Dermis microvascular lymphatic vessel endothelial cell (primary cell): ENCODE measurements at places on chromosomes 16 and 17.

- DNase-seq: no peak
Measured at GRCh38 chr16:50309156-50309526, 42.8 kb downstream of the ADCY7 start.

GRCh38 chr16:27980919-27981700 lies 82.4 kb downstream of the GSG1L start:
- no peak for DNase-seq

DNA sequence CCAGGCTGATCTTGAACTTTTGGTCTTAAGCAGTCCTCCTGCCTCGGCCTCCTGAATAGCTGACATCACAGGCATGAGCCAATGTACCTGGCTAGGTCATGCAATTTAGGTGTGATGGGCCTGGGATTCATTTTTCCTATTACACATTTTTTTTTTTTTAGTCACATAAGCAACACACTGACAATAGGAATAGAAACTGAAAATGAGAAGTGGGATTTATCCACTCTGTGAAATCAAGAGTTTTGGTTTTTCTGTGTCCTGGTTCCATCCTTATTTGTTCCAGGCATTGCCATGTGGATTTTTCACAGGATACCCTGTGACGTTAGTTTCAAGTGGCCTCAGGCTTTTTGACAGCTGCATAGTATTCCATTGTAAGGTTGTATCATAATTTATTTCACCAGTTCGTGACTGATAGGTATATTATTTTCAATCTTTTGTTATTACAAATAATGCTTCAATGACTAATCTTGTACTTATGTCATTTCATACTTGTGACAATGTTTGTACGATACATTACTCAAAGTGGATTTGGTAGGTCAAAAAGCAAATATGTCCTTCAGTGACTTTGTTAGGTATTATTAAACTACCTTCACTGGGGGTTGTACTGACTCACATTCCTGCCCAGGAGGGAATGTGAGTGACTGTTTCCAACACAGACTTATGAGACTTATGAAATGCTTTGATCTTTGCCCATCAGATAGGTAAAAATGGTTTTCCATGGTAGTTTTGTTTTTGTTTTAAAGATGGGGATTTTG lies 10.6 kb downstream of the ADCY7 start:
- no peak for DNase-seq

DNA sequence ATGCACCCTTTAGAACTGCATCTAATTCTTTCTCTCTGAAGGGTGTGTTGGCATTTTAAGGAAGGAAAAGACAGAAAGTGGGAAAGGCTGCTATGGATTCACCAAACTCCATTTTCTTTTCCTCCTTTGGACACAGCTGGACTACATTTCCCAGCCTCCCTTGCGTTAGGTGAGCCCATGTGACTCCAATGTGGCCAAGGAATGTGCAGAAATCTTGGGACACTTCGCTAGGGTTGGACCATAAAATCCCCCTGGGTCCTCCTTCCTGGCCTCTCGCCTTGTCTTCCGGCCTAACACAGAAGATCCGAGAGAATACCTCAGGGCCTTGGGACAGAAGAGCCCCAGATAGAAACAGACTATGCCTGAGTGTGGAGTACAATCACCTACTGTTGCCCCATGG lies 56.3 kb downstream of the ABCC12 start:
- DNase-seq: no peak

DNA sequence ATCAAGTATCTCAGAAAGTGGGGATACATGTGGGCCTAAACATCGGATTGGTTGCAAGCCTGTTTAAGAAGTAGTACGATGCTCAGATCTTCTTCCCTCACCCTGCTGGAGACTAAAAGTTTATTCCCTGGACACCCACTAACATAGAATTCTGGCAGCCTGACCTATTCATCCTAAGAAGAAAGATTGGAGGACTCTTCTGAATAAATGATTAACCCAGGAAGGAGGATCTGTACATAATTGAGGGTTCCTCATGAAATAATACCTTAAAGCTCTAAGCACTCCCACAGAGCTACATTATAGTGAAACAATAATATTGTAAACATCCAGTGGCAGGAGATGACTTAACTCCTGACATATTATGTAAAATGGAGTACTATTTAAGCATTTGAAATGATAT lies 111.7 kb downstream of the NLK start:
- no peak for DNase-seq

DNA sequence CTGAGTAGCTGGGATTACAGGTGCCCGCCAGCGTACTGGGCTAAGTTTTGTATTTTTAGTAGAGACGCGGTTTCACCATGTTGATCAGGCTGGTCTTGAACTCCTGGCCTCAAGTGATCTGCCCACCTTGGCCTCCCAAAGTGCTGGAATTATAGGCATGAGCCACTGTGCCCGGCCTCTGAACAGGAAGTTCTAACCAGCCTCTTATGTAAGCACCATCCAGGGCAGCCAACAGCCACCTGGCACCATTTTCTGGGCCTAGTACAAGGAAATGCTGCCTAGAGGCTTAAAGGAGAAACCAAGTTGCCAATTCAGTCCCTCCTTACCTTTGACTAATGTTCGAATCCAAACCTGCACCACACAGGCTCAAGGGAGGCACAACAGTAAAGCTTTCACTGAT lies 8.5 kb upstream of the SLC39A11 start:
- no peak for DNase-seq

GRCh38 chr17:47717261-47717697 lies 15.8 kb upstream of the TBX21 start:
- DNase-seq: peak; percentile 12

DNA sequence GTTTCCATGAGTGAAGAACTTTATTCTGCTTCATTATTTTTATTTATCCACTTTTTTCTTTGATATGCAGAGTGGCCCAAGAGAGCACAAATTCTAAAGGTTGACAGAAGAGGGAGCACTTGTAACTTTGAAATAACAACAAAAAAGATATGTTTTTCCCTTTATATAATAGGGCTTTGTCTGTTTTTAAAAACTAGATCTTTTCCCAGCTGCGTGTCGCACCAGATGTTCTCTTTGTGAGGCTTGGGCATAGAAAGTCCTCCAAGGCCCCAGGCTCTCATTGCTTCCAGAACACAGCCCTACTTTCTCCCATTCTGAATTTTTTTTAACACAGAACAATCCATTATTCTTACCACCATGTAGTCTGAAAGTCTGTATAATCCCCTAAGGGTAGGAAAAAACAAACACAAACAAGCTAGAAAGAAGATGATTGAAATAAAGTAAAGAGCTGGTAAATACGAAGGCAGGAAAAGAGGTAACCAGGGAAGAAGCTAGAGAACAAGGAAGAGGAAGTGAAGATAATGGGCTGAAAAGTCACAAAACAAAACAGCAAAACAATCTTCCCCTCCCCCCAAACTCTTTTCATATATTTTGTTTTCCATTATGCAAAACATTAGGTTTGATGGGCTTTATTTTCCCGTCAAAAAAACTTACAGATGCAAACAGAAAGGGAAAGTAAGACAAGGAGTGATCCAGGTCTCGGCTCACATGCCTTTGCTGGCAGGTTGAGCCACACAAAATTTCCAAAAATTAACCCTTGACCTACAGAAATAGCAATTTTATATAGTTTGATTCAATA lies 160.4 kb downstream of the ABCA8 start:
- DNase-seq: peak; percentile 63

GRCh38 chr17:41339571-41340172 lies 11.0 kb downstream of the KRT33A start:
- no peak for DNase-seq

- DNase-seq: no peak
Measured at GRCh38 chr16:82199209-82199608, 29.2 kb upstream of the MPHOSPH6 start.

- no peak for DNase-seq
Measured at GRCh38 chr16:54289242-54289944, 2.8 kb upstream of the IRX3 start.

GRCh38 chr17:83014297-83014696 lies 65.1 kb upstream of the METRNL start:
- DNase-seq: no peak

- no peak for DNase-seq
Measured at GRCh38 chr16:86089334-86089900, 190.5 kb downstream of the IRF8 start.

DNA sequence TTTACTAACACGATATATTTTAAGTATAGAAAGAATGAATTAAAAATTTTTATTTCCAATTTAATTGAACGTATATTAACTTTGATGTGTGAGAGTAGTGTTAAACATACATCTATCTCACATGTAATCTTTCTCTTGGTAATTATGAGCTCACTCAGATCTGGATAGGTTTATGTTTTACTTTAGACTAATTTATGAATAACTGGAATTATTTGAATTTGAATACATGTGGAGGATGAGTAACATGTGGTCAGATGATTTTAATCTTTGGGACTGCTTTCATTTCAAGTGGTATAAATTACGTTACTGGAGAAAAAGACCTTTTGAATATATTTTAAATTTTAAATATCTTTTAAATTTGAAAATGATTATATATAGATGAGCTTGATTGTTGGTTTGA lies 49.9 kb upstream of the RHBDL3 start:
- no peak for DNase-seq

GRCh38 chr17:65370669-65371131 lies 190.7 kb downstream of the AXIN2 start:
- DNase-seq: peak; percentile 51

DNA sequence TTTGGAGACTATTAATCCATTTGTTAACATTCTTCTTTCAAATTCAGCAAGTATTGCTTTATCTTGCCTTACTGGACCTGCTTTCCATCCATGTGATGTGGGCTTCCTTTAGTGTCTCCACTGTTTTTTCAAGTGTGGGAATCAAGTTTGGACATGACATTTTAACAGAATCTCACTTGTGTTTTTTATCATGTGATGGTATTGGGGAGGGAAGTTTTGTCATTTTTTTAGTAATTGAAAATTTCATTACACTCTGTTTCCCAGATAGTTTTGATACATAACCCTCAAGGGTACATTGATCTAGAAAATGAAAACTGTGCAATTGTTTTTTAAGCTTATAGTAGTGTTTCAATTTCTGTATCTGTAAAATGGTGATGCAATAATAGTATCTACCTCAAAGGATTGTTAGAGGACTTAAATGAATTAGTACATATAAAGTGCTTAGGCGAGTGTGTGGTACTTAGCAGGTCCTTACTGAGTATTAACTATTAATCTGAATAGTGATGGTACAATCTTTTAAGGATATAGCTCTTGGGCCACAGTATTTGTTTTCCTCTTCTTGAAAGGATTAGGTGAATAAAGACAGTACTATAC lies 27.3 kb downstream of the AATF start:
- DNase-seq: no peak

DNA sequence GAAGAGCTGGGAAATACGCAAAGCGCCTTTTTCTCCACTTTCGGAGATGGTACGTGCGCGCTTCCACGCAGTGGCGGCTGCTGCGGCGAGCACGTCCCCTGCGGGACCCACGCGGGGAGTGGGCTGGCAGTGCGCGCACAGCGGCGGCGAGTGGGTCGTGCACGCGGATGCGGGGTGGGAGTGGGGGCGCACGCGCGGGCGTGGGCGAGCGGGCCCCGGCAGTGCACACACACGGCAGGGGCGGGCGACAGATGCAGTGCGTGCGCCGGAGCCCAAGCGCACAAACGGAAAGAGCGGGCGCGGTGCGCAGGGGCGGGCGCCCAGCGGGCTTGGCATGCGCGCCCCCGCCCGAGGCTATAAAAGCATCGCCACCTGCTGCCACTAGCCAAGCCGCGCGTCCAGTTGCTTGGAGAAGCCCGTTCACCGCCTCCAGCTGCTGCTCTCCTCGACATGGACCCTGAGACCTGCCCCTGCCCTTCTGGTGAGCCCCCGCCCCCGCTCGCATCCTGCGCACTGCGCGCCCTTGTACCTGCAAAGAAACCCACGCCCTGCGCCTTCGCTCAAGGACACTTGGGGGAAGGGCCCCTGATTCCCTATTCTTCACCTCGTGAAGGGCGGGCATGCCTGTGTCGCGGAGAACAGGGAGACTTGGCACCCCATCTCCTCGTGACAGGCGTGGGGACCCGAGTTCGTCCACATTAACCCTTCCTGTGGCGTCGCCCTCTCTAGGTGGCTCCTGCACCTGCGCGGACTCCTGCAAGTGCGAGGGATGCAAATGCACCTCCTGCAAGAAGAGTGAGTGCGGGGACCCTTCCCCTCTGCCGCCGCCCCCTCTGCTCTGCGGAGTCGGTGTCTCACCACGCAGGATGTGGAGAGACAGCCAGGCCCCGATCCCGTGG lies at the start of gene MT3:
Gene MT3, plus strand, starts transcription at position 388 of the 899 bp plus-strand sequence. Its CDS starts 63 bp downstream, at position 451.
- no peak for DNase-seq

DNA sequence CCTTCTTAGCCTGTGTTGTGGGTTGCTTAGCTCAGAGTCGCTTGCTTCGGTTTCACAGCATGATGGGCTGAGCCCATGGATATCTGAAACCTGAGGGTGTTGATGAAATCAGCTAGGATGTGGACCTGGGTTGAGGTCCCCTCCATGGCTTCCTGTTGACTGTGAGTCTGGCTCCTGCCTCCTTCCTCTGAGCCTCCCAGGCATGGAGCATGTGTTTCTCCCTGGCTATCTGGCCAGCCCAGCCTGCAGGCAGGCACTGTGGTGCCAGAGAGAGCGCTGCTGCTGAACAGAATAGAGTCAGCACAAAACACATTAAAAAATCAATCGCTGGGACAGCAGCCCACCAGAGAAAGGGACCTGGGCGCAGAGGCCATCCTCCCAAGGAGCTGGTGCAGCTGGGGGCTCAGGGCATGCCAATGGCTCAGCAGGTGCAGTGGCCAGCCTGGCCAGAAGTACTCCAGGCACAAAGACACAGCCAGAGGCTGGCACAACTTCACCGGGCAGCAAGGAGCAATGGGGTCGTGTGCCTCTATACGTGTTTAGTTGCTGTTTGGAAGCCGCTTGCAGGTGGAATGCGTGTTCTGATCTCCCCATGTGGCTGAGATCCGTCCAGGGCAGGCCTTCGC lies 28.3 kb upstream of the GPRC5C start:
- DNase-seq: no peak

- no peak for DNase-seq
Measured at GRCh38 chr17:67270416-67270815, 25.4 kb upstream of the HELZ start.

DNA sequence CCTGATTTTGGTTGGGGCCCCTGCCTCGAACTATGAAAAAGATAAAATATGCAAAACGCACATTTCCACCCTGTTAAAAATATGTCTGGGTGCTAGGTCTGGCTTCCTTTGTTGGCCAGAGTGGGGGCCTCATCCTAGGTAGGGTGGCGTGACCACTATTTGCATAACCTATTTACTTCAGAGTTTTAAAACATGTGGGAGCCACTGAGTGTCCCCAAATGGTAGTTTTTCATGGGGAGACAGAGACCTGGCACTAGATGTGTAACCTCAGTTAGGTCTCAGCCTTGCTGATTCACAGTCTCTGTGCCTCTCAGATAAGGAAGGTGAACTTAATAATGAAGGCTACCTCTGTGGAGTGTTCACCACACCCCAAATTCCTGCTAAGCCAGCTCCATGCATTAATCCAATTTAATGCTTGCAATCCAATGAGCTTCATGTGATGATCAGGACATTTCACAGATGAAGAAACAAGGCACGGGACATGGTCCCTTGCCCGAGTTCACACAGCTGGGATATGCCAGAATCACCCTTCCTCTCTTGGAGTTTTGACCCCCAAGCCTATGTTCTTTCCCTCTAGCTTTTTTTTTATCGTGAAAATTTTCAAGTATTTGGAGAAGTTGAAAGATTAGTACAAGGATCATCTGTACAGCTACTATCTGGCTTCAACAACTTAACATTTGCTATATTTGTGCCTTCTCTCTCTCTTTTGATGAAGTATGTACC lies 103.4 kb downstream of the IRF8 start:
- DNase-seq: no peak
